ENCODE measurements at places on chromosomes 2 and 18. TPM values are rescaled to one million over a fixed set of nuclear protein-coding genes. Genes with fewer than 3 reads are reported as not detected.

- no peak overlapping the region for H3K27ac ChIP-seq
- H3K27me3 ChIP-seq: no peaks in the 10 kb centered on the region
- DNase-seq: no peak
- H3K36me3 ChIP-seq: peaks cover 25% of the 10 kb centered on the region
Measured at GRCh38 chr18:58915995-58916394, 51.3 kb downstream of the ZNF532 start.

Gene SPATA3
- total RNA-seq: not detected

Gene DYNAP
- not detected for total RNA-seq

Gene CFAP221
- total RNA-seq: 3.9 TPM

GRCh38 chr2:150759531-150759930 lies 272.1 kb upstream of the RND3 start:
- no peak for DNase-seq
- no peaks in the 10 kb centered on the region for H3K27me3 ChIP-seq
- H3K4me1 ChIP-seq: no peaks in the 10 kb centered on the region
- H3K36me3 ChIP-seq: no peaks in the 10 kb centered on the region

DNA sequence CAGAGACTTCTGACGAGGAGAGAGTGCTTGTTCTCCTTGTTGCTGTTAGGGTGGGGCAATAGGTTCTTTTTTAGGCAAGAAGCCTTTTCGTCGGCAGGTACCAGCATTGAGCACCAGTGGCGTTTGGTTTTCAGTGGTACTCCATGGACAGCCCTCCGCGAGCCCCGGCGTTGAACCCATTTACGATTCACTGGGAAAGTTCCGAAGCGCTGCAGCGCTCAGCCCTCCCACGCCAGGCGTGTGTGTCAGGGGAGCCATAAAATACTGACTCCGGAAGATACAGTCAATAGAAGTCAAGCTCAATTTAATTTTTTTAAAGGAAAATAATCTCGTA lies 494 bp upstream of the ROCK1 start:
- H3K4me1 ChIP-seq: peaks cover 41% of the 10 kb centered on the region
- H3K27ac ChIP-seq: peak overlapping the region; percentile 86
- peak overlapping the region; percentile 100 for H3K4me3 ChIP-seq
- no peaks in the 10 kb centered on the region for H3K36me3 ChIP-seq
- no peaks in the 10 kb centered on the region for H3K27me3 ChIP-seq
